ENCODE measurements at places on chromosomes 3 and 15.

- DNase-seq: no peak
Measured at GRCh38 chr15:64993290-64993689, 3.6 kb upstream of the SPG21 start.

- DNase-seq: no peak
Measured at GRCh38 chr3:57064001-57064400, 3.5 kb downstream of the SPATA12 start.

- DNase-seq: no peak
Measured at GRCh38 chr3:32078085-32078634, 28.3 kb upstream of the GPD1L start.

- DNase-seq: no peak
Measured at GRCh38 chr3:149634573-149634972, 23.3 kb downstream of the WWTR1 start.

DNA sequence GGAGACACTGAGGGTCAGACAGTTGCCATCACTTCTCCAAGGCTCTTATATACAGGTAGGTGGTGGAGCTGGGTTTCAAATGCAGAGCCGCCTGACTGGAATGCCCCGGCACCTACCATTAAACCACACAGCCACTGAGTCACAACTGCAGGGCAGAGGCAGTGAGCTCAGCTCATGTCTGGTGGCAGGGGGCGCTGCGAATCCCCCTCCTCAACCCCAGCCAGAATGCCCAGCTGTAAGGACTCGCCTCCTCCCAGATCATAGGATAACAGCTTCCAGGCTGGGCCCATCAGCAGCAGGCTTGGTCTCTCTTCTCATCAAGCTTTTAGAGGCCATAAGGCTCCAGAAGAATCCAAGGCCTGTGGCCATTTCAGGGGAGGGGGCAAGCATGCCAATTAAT is 26.4 kb downstream of the ADCY5 start:
- DNase-seq: no peak

DNA sequence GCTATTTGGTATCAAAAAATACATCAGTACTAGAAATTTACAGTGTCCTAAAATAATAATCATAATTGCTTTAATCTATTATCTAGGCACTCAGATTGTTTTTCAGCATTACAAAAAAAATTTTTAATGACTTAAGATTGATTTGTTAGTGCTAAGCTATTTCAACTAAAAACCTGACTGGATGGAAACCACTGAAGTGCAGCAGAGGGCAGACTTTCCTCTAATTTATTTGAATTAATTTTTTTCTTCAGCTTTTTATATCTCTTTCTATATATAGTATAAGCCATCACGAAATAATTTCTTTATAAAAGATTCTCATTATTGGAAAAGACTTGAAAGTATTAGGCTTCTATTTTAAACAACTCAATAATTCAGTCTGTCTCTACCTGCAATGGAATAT is 131.4 kb downstream of the IQCH start:
- no peak for DNase-seq
